ENCODE measurements at places on chromosomes 5 and 9.

DNA sequence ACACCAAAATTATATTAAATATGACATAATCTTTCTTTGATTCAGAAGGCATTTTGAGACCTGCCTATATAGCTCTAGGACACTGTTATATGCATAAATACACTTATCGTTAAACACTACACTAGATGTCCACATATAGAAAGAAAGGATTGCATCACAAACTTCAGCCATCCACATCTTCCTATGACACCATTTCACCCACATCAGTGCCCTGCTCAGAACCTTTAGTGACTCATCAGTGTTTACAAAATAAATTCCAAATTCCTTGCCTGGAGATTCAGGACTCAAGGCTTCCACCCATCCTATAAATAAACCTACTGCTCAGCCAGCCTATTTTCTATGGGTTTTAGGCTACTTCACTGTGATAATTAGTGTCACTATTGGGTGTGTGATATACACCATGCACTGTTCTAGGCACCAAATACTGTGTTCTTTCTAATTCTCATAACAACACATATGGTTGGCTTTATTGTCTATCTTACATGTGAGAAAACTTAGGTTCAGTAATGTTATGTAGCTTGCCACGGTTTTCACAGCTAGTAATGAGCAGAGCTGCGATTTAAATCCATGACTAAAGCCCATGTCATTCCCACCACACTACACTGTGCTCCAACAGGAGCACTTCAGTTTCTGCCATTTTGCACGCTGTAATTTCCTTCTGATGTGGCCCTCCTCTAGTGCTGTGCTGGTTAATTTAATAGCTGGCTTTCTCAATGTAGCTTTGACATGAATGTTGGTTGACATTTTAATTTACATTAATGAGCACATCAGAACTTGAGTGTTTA is 103.3 kb downstream of the SREK1 start:
- no peak for DNase-seq

GRCh38 chr5:39448506-39449128 is 23.8 kb upstream of the DAB2 start:
- DNase-seq: no peak

DNA sequence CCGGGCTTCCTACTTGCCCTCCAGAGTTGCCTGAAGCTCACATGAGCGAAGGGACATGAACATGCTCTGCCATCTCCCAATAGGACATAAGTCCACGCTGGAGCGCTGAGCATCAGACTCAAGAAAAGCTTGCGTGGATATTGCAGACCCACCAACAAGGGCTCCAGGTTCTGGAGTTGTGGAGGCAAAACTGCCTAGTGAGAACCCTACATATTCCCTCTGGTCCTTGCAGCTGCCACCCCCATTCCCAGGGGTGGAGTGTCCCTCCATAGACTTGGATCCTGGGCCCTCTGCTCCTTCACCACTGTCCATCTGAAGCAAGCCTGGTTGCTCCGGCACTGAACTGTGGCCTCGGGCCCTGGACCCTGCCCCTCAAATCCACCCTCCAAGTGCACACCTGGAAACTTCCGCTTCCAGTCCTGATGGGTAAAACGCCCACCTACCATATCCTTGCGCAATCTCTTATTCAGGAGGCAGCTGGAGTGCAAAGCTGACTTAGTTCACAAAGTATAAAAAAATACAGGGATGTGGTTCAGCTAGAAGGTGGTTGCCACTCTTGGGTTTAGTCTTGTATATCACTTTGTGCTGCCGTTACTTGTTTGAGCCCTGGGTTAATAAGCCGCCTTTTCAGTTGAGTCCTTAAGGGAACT is 28.0 kb downstream of the HRH2 start:
- DNase-seq: no peak

GRCh38 chr5:80230269-80230992 is 25.4 kb downstream of the SERINC5 start:
- DNase-seq: no peak

DNA sequence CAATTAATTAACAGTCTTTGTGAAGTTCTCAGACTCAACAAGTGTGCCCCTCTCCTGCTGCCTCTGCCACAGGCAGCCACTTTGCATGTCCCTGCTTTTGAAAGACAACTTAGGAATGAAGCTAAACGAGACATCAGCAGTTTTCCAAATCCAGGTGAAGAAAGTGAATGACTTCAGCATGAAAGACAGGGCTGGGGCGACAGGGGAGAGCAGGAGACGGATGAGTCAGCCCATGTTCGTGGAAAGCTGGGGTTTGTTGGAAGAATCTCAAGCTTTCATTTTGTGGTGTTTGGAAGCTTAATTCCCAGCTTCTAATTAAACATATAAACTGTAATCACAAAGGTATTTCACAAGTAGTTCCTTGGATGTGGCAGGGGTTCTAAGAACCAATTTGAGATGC is 207.8 kb upstream of the MAP3K1 start:
- no peak for DNase-seq

- DNase-seq: no peak
Observed at GRCh38 chr9:69391946-69392345, 66.9 kb downstream of the ENTREP1 start.

DNA sequence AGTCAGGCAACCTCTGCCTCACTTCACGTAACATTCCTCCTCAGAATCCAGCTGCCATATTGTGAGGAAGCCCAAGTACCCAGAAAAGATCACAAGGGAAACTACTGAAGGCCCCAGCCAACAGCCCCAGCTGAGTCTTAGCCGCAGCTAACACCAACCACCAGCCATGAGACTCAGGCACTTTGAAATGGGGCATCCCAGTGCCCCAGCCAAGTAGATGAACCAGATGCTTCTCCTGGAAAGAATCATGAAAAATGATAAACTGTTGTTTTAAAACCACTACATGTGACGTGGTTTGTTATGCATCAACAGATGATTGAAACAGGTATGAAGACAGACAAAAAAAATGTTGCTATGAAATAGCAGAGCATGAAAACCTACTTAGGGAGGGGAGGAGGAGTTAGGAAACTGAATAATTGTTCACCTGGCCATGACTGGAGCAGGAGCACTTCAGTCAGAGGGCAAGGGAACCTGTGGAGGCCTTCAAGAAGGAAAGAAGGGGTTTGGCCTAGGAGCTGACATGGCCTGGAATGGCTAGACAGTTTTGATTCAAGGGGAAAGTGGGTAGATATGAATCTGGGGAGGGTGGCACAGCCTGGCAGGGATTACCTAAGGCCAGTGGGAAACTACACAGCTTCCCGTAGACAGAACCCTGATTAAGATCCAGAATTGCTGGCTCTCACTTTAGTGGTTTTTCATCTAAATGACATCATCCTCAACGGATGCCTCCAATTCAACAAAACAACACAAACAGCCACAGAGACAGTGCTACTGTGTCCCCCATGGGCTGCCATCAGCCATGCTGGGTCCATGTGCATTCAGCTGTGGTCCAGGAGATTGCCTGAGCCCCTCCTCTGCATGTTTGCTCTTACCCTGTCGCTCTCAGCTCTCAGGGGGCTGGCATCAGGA is 211.6 kb downstream of the SYK start:
- DNase-seq: no peak

GRCh38 chr5:38473008-38473407 is 83.4 kb downstream of the LIFR start:
- no peak for DNase-seq

- no peak for DNase-seq
Observed at GRCh38 chr5:68249520-68249919, 34.0 kb downstream of the PIK3R1 start.

- no peak for DNase-seq
Observed at GRCh38 chr5:180259260-180259611, 32.6 kb downstream of the MAPK9 start.

- DNase-seq: no peak
Observed at GRCh38 chr5:171599957-171600612, 180.6 kb downstream of the FGF18 start.

DNA sequence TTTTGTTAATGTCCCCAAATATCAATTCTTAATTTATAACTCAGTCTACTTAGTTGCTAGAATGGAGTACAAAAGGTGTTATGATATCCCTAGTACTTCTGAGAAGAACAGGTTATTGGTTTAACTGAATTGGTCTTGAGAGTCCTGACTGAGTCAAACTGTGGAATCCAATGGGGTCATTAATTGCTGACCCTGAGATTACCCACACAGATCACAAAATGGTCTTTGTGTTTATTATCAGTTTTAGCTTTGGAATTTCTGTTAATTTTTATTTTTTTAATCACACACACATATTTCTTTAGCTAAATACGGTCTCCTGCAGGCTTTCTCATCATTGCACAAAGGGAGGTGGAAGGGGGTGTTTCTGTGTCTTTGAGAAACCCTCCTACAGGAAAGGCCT is 301.6 kb downstream of the EBF1 start:
- DNase-seq: no peak

DNA sequence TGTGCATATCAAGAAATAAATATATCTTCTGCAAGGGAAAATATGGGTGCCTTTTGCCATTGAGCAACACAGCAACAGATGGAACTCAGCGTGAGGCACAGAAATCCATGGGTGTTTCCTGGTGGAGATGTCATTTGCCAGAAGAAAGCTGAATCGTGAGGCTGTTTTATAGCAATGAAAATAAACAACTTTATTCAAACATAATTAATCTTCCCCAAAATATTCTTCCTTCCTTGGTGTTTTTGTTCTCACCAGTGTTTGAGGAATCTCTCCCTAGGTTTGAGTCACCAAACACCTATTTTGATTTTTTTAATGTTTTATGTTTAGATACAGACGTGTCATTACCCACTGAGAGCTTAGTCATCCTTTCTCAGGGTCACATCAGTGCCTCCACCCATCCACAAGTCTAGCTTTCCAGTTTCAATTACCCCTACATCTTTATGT is 65.8 kb upstream of the PAPPA start:
- DNase-seq: no peak

- no peak for DNase-seq
Observed at GRCh38 chr5:4580772-4581171, 559.4 kb upstream of the ADAMTS16 start.

DNA sequence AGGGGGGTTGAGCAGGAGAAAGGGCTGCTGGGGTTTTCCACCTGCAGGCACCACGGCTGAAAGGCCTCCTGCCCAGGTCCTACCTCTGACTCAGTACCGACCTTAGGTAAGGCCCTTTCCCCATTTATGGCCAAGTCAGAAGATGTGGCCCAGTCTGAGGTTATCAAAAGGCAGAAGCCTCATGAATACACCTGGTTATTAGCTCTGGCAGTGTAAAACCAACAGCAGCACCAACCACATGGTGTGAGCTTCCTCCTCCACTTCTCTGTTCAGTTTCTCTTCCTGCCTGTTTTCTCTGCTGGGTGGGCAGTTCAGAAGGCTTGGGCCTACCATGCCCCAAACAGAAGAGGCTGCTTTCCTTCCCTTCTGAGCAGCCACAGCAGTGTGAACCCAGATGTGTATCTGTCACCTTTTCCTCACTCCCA is 86.9 kb downstream of the UGCG start:
- no peak for DNase-seq

GRCh38 chr5:159362220-159362619 is 31.9 kb upstream of the IL12B start:
- DNase-seq: no peak

GRCh38 chr5:72855821-72856220 is 39.4 kb downstream of the TNPO1 start:
- DNase-seq: no peak

- no peak for DNase-seq
Observed at GRCh38 chr5:157542282-157543000, 33.1 kb downstream of the ADAM19 start.

GRCh38 chr9:109941771-109942170 is 161.8 kb downstream of the PALM2AKAP2 start:
- no peak for DNase-seq

DNA sequence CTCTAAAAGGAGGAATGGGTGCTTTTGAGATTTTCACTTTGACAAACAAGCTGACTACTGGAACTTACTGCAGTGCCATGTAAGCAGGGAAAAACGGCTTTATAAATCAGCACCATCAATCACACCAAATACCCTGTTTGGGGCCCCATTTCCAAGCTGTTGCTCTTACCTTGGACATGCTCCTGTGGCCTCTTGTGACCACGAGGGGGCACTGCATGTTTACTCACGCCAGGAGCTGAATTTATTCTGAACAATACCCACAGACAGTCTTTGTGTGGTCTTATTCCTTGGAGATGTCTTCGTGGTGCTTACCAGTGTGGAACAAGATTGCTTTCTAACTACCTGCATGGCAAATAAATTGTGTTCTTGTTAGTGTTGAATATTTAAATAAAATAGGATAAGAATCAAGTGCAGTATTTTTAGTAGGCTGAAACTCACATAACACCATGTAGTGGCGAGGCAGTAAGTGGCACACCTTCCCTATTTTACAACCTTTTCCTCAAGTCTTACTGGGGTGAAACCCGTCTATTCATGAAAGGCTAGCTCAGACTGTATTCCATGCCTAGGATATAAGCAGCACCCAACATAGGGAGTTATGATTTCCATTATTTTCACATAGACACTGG is 155.5 kb upstream of the NMUR2 start:
- DNase-seq: no peak

- no peak for DNase-seq
Observed at GRCh38 chr5:91474201-91474600, 91.1 kb upstream of the ARRDC3 start.

DNA sequence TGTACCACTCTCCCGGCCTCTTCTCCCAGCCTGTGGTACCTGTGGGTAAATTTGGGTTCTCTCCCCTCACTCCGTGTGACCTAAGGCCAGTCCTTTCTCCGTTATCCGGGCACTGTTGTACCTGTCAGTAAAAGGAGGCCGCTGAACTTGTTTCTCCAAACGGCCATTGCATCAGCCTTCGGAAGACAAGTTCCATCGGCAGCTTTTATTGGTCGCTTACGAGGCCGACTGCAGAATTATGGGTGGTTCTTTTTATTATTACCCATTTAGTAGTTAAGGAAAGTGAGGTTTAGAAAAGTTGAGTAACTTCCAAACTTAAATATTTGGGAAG is 558 bp downstream of the GRPEL2 start:
- no peak for DNase-seq

- DNase-seq: no peak
Observed at GRCh38 chr5:61623401-61624069, 291.5 kb downstream of the ZSWIM6 start.

- DNase-seq: no peak
Observed at GRCh38 chr5:59746241-59746765, 147.2 kb downstream of the PDE4D start.

DNA sequence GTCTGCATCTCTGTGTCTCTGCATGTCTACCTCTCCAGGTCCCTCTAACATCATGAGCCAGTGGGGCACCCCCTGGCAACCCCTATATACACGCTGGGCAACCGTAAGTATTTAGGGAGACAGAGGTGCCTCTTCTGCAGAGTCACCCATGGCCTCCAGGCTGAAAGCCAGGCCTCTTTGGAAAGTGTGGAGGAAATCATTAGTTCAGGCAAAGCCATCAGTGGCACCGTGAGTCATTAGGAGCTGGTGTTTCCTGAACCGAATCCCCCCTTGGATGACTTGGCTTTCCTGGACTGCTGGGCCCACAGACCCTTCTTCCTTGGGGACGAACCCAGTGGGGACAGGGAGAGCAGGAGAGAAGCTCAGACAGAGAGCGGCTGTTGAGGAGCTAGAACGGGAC is 174.8 kb downstream of the OLFM1 start:
- DNase-seq: no peak

- no peak for DNase-seq
Observed at GRCh38 chr5:147075187-147075586, 159.6 kb upstream of the STK32A start.

- no peak for DNase-seq
Observed at GRCh38 chr9:137070906-137071275, 534 bp upstream of the SAPCD2 start.

- no peak for DNase-seq
Observed at GRCh38 chr5:65674749-65675148, 47.2 kb downstream of the SGTB start.

GRCh38 chr5:171848486-171848885 is 62.9 kb downstream of the SMIM23 start:
- DNase-seq: no peak

GRCh38 chr9:135328485-135329417 is 150.8 kb upstream of the PPP1R26 start:
- no peak for DNase-seq

Data from activated naive CD4-positive, alpha-beta T cell (primary cell).